Activated T-helper 1 cell treated with anti-CD3 and anti-CD28 coated beads, Interleukin-2, amount 50 U/mL, for 16 hours (primary cell): ENCODE measurements at places on chromosomes 2 and 18.
A peak's percentile ranks its signal among the peaks of the same experiment; 100 is the strongest.

GRCh38 chr2:144659731-144660275 is 139.9 kb upstream of the ZEB2 start:
- DNase-seq, result no peak

DNA sequence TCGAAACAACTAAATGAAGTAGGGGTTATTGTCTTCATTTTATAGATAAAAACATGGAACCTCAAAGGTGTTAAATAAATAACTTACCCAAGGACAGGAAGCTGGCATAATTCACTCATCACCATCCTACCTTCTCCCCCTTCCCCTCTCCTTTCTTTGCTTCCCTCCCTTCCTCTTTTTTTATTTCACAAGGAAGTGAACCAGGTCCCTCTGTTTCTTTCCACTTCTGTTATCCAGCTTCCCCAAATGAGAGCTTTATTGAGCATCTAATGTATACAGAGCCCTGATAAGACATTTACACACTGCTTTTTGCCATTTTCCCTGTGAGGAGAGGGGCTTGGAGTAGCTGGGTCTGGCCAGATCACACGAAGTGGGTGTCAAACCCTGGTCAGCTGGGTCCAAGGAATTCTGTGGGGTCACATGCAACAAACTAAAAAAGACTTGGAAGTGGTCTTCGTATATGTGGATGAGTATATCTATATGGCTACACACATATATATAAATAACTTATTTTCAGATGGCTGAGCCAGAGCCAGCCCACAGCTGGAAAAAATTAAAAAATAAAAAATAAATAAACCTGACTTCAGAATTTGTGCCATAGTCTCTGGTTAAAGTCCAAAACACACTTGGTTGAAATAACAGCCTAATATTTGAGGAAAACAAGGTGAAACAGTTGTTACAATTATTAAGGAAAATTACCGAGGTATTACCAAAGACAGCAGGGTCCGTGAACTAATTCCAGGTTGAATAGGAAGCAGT is 49.3 kb upstream of the FOSL2 start:
- DNase-seq, result no peak

- DNase-seq, result no peak
Measured at GRCh38 chr2:5825686-5826085, 133.5 kb downstream of the SOX11 start.

DNA sequence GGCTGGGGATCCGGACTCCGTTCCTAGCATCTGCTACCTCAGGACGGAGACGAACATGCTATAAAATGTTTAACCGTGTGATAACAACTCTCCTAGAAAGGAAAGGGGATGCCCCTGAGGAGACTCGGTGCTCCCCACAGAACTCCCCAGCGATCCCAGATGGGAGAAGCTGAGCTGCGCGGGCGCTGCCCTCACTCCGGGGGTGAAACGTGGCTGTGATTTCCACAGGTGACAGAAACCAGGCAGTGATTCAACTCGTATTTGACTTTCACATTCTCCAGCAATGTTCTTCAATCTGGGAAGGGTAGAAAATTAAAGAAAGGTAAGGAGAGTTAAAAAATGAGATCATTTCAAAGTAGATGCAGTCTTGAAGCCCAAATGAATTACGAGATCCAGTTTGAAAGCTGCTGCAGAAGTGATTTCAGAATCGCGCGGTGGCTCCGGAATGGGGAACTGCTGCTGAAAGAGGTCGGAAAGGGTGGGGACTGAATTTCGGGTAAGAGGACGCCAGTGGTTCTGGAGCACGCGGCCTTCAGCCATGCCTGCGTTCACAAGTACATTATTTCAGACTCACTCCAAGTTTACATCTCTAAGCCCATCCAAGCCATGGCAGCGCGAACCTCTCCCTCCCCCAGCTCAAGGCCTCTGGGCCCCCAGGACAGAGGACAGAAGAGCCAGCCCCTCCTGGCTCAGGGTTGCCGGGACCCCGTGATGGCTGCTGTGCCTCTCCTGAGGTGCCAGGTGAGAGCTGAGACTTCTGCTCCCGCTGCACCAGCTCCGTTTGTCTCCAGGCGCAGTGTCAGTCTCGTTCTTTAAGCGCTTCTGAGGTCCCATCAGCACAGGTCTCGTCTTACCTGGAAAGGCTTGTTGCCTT is 39.5 kb downstream of the ADNP2 start:
- no peak for DNase-seq

GRCh38 chr2:101610750-101611315 is 86.7 kb upstream of the MAP4K4 start:
- no peak for DNase-seq

- DNase-seq, result no peak
Measured at GRCh38 chr2:71614976-71615766, 161.8 kb downstream of the DYSF start.

- DNase-seq, result no peak
Measured at GRCh38 chr18:61582202-61582710, 249.0 kb downstream of the CDH20 start.

- DNase-seq, result no peak
Measured at GRCh38 chr18:68498185-68498584, 216.7 kb downstream of the TMX3 start.

GRCh38 chr2:85974390-85974789 is 85.6 kb upstream of the ST3GAL5 start:
- DNase-seq, result no peak

GRCh38 chr2:61356261-61356957 is 114.5 kb downstream of the USP34 start:
- DNase-seq, result no peak

DNA sequence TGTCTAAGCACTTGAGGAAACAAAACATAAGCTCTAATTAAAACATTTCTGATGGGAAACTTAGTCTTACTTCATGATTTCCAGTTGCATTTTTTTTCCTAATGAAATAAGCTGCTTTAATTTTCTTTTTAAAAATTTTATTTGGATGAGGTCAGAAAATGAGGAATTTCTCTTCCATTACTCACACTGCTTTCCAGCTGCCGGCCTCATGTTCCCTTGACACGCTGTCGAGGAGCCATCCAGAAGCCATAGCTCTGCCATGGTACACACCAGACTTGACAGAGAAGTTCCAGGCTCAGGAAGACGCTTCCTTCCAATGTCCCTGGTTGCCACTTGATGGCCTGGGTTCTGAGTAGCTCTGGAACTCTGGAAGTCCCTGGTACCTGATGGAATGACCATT is 12.1 kb upstream of the MAPRE2 start:
- no peak for DNase-seq

DNA sequence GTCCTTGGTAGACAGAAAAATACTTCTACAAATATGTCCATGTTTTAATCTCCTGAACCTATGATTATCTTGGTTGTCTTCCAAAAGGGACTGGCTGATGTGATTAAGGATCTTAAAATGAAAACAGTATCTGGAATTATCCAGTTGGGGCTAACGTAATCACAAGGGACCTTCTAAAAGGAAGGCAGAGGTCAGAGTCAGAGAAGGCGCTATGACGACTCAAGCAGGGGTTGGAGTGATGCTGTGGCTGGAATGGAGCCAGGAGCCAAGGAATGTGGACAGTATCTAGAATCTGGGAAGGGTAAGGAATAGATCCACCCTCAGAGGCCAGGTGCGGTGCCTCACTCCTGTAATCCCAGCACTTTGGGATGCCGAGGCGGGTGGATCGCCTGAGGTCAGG is 4.2 kb upstream of the USP14 start:
- no peak for DNase-seq

DNA sequence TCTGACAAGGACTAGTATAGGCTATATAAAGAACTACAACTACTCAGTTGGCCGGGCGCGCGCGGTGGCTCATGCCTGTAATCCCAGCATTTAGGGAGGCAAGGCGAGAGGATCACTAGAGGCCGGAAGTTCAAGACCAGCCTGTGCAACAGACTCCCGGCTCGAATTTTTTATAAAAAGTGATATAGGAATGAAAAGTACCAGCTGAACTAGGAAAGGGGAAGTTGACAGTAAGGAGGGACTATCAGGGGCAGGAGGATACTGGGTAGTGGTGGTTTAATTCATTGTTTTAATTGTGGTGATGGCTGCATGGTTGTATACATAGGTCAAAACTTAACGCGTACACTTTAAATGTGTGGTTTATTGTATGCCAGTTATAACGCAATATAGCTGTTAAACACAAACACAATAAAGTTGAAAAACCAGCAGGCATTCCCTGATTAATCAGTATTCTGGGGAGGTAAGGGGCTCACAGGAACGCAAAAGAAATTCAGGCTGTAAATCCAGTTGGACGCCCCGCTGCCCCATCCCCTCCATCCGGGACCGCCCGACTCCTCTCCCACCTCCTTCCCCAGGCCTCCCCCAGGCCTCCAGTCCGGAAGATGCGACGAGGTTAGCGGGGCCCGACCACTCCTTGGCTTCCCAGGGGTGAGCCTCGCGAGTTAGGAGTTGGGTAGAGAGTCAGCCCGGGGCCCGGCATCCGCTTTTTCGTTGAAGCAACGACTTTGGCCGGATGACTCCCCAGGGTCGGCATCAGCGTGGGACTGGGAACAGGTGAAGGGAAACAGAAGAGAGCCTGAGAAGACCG is 746 bp upstream of the POLR1B start:
- peak; percentile 56 for DNase-seq

GRCh38 chr2:21328177-21328576 is 204.4 kb downstream of the TDRD15 start:
- no peak for DNase-seq

GRCh38 chr2:8159966-8160603 is 521.8 kb upstream of the ID2 start:
- DNase-seq, result no peak

DNA sequence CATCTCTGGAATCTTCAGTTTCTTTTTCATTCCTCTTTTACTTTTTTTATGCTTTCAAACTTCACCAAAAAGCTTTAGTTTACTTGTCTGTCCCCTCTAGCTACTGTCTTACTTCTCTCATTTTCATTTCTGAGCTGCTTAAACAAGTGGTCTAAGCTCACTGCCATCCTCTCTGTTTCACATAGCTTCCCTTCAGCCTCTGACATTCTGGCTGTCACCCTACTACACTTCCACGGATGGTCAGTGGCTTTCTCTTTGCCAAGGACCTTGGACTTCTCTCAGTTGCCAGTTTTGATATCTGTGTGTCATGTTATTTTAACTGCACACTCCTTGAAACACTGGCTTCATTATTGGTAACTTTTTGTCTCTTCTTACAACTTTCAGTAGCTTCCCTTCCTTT is 176.1 kb downstream of the IKZF2 start:
- no peak for DNase-seq

GRCh38 chr2:71609441-71609840 is 156.1 kb downstream of the DYSF start:
- DNase-seq, result no peak

DNA sequence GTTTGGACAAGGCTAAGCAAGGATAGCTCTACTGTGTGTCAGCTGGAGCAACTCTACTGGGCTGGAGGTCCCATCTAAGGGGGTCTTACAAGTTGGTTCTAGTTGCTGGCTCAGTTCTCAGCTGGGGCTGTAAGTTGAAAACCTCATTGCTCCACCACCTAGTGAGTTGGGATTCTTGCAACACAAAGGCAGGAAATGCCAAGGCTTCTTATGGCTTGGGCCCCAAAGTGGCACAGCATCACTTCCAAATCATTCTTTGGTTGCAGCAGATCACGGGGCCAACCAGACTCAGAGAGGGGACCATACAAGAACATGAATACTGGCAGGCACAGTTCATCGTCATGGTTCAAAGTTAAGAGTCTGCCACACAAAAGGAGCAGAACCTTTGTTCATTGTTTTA is 332.7 kb downstream of the LRRTM1 start:
- DNase-seq, result no peak

DNA sequence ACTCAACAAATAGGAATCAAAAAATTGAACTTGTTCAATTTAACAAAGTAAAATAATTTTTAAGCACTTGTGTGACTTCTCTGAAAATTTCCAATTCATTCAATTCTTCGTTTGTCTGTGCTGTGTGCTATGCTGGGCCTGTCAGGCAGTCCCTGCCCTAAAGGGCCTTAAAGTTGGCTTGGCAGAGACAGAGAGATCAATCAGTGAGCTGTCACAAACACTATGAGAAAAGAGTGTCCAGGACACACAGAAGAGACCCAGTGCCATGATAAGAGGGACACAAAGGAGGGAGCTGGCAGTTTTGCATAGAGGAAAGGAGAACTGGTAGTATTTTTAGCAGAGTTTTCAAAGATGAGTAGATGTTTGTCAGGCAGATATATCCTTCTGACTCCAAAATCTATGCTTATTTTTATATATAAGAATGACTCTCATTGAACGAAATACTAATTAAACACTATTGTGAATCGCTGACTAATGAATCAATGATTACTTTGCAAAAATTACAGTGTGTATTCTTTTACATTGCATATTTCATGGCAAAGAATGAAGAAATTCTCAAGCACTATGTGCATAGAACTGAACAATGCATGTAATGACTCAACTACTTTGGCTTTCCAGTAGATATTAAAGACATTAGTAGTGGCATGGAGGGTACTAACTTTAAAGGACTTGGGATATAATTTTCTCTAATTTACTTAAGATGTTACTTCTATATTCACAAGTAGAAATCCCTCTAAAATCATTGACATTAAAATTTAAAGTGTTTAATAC is 193.3 kb upstream of the BOD1L2 start:
- DNase-seq, result no peak

DNA sequence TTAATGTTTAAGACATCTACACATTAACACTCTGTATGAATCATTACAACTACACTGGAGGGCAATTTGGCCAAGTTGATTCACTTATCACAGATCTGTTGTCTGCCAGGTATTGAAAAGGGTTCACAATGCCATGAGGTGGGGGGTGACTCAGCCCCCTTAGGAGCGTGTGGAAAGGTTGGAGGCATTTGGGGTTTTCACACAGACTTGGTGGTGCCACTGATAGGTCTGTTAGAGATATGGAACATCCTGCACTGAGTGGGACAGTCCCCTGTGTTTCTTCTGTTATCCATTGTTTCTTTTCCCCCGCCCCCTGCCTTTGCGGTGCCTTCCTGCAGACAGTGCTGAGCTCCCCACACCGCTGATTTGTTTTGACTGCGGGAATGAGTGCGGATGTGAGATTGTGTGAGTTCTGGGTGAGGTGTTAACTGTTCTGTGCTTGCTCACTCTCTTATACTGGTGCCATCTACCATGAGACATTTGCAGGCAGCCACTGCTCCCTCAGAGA is 9.3 kb upstream of the TSN start:
- no peak for DNase-seq

DNA sequence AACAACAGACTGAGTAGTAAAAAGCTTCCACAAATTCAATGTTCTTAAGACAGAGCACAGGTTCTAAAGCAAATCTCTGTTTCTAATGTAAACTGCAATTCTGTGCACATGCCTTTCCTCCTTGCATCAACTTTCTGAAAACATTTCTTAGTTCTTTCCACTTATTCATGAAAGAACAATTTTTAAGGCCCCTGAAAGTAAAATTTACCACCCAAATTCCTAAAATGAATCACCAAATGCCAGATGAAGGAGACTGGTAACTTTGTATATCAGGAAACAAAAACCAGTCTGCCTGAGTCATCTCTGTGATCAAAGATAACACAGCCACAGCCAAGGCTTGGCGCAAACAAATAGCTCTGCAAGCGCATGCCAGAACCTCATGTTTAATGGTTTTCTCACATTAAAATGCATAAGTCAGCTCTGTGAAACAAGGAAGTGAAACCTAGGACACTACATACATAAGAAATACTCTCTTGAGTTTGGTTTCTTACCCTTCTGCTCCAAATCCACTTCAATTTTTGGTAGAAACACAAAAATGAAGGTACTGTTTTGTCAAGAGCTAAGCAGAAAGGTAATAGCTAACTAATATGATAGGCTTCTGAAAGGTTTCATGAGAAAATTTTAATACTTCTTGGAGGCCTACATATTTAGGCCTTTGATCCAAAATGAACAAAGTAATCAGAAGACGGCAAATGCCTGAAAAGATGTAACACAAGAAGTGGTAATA is 169.4 kb downstream of the THADA start:
- peak; percentile 32 for DNase-seq

- no peak for DNase-seq
Measured at GRCh38 chr18:25373432-25374179, 21.6 kb upstream of the ZNF521 start.
